ENCODE measurements at places on chromosomes 6 and 20.
A peak's percentile ranks its signal among the peaks of the same experiment; 100 is the strongest.

- DNase-seq, result no peak
Measured at GRCh38 chr20:20820104-20820503, 107.7 kb upstream of the RALGAPA2 start.

- peak; percentile 86 for DNase-seq
Measured at GRCh38 chr6:12012558-12013306, 620 bp downstream of the HIVEP1 start.

GRCh38 chr6:122548281-122548680, 61.9 kb upstream of the PKIB start:
- no peak for DNase-seq

GRCh38 chr20:63617092-63617875, 9.6 kb downstream of the GMEB2 start:
- DNase-seq, result no peak

DNA sequence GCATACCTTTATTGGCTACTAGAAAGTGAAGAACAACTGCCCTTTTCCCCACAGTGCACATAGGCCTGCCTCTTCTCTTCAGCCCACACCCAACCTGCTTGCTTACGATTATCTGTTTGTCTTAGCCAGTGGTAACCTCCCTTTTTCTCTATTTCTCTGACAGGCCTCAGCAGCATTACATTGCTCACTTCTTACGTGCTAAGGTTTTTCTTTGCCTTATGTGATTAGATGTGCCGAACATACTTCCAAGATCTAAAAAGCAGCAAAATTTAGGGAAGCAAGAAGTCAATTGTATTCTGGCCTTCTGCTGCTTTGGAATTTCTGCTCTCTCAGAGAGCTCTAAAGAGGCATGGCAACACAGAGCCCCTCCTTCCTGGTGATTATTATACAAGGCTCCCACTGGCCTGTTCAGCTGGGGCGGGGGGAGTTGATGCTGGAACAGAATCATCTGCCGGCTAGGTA, 7.0 kb downstream of the B4GALT5 start:
- no peak for DNase-seq

DNA sequence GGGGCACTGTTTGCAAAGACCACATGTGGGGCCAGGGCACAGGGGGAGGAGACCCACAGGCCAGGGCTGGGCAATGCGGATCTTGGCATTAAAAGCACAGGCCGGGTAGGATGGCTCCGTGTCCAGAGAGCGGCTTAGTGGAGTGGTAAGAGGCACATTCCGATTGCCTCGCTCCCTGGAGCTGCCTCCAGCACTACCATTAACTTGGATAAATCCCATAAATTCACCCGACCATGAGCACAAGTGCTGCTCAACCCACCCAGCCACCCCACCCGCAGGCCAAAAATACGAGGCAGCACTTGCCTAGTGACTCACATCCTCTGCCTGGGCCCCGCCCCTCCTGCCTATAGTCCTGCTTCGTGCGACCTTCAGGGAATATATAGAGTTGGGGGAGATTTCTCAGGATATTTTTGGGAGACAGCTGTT, 67.5 kb upstream of the QKI start:
- DNase-seq, result no peak

DNA sequence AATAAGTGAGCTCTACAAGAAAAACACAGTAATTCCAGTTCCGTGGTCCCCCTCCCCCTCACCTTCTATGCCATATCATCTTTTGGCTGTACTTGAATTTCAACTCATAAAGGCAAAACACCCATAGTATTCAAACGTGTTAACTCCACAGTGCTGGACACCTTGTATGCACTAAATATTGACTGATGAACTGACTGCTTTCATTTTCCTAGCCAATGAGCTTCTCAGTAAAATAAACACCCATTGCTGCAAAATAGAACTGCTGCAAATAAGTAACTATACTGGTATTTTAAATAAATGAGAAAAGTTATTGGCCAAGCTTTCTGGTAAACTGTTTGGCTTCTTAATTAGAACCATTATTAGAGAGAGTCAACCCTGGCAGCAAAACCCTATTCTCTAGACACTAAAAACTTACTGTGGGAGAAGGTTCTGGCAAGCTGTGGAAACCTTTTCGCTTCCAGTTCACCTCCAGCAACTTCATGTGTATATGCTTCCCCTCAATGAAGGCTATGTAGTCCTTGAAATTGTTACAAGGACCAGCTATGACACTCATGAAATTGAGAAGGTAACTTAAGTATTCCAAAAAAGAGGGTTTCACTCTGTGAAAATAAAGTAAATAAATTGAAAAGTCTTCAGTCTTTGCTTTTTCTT, 86.0 kb downstream of the MBOAT1 start:
- no peak for DNase-seq

GRCh38 chr6:116087437-116088027, 13.1 kb upstream of the NT5DC1 start:
- DNase-seq, result no peak

GRCh38 chr20:42742926-42743325, 446.8 kb downstream of the PTPRT start:
- no peak for DNase-seq

DNA sequence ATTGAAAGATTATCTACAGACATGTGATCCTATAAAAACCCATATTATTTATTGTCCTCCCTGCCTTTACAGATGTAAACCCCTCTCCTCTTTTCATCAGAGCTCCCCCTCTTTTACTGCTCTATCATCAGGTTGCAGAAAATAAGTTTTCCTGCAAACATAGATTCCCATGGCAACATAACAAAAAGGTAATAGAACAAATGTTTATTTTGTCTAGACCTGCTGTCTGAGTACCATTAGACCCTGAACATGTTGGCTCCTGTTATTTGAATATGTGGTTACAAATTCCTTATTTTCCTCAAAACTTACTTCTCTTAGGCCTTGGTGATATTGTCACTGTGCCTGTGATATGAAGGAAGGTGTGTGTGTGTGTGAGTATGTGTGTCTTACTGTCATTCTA, 11.5 kb downstream of the MAPK14 start:
- DNase-seq, result no peak

DNA sequence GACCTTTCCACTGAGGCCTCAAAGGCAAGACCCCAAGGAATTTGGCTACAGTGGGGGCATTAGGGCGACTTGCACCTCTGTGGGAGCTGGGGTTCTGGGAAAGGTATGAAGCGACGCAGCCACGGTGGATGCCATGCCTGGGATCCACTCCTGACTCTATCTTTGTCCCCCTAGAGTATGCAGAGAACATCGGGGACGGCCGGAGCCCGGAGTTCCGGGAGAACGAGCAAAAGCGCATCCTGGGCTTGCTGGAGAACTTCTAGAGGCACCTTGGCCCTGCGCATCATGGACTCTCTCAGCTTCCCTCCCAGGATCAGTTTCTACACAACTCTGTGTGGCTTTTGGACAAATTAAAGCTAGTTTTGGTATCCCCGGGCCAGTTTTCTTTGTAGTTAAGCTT, 31.2 kb upstream of the VSTM2L start:
- no peak for DNase-seq

GRCh38 chr6:163490826-163491577, 76.5 kb downstream of the QKI start:
- peak; percentile 15 for DNase-seq

- peak; percentile 85 for DNase-seq
Measured at GRCh38 chr6:42781796-42782688, at the start of gene BICRAL. BICRAL (plus strand) TSS chr6:42782052; CDS start chr6:42822023, 39,971 bp downstream.

GRCh38 chr20:4563534-4563933, 158.2 kb upstream of the PRND start:
- no peak for DNase-seq

DNA sequence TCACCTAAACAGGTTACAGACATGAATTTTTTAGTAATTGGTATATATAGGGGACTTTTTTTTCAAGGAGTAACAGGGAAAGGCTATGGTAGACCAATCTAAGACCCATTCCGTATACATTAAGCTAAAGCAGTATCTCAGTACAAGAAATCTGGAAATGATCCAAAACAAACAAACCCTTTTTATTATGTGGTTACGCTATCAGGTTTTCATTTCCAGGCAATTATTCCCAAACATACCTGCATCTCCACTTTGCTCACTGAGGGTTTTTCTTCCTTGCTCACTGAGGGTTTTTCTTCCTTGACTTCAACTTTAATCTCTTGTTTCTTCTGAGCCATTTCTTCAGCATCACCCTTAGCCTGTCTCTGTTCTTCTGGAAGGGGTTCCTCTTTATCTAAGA, 107.3 kb downstream of the EPB41L2 start:
- DNase-seq, result no peak

- no peak for DNase-seq
Measured at GRCh38 chr20:11540558-11540957, 377.1 kb upstream of the BTBD3 start.

DNA sequence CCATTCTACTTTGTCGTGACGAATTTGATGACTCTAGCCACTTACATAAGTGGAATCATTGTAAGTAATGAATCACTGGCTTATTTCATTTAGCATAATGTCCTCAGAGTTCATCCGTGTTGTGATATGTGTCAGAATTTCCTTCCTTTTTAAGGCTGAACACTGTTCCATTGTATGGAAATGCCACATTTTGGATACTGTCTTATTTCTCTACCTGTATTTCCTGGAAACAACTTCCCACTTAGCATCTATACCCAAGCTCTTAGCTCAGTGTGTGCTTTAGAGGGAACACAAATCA, 28.8 kb upstream of the GGTLC1 start:
- DNase-seq, result no peak

- DNase-seq, result no peak
Measured at GRCh38 chr6:40669343-40669742, 82.2 kb upstream of the LRFN2 start.

DNA sequence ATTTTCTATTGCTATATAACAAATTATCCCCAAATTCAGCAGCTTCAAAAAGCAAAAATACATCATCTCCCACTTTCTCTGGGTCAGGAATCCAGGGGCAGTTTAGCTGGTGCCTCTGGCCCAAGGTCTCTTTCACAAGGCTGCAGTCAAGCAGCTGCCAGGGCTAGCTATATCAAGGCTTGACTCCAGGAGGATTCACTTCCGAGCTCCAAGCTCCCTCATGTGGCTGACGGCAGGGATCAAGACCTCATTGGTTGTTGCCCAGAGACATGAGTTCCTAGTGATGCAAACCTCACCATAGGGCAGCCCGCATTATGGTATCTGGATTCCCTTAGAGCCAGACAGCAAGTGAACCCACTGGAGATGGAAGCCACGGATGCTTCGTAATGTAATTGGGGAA, 1.3 kb upstream of the VNN1 start:
- DNase-seq, result no peak

DNA sequence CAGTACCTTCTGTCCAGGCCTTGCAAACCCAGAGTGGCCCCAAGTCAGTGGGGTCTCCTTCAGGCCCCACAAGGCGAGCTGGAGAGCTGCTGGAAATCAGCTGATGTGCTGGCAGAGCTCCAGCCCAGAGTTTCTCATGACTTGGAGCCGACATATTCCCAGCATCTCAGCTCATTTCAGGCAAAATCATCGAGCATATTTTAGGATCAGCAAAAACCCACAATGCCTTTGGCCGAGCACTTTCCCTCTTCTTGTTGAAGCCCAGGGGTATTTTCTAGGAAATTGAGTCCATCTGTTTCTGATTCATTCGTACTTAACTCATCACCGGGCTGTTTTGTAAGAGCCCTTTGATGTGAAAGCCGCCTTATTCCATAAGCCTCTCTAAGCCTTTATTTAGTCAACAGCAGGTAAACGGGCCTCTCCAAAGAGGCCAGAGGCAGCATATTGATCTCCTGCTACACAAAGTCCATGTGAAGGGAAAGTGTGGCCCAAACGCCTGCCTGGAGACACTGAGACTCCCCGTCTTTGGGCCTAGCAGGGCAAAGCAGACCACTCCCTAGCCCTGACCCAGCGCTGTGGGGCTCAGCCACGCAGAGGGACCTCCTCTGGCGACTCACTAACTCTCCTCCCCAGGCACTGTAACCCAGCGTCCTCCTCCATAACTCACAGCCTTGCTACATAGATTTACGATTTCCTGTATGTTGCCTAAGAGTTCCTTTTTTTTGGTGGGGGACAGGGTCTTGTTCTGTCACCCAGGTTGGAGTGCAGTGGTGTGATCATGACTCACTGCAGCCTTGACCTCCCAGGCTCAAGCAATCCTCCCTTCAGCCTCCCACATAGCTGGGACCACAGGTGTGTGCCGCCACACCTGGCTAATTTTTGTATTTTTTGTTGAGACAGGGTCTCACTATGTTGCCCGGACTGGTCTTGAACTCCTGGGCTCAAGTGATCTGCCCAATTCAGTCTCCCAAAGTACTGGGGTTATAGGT, 12.1 kb upstream of the C20orf203 start:
- no peak for DNase-seq

- no peak for DNase-seq
Measured at GRCh38 chr6:108751282-108751681, 96.9 kb upstream of the ARMC2 start.

DNA sequence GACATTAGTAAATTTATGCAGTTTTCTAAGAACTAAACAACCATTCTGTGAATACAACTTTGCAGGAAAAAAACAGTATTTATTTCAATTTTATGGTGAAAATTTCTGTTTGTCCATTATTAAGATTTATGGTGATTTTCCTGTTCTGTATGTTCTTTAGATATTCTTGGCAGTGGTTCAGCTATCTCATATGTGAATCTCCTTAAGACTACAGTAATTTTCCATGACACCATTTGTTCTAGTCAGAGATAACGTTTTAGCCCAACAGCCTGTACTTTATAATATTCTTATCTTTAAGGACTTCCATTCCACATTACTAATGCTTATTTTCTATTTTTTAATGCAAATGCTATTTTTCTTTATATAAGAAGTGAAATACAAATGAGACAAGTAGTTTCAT, 504.0 kb downstream of the RFPL4B start:
- no peak for DNase-seq

DNA sequence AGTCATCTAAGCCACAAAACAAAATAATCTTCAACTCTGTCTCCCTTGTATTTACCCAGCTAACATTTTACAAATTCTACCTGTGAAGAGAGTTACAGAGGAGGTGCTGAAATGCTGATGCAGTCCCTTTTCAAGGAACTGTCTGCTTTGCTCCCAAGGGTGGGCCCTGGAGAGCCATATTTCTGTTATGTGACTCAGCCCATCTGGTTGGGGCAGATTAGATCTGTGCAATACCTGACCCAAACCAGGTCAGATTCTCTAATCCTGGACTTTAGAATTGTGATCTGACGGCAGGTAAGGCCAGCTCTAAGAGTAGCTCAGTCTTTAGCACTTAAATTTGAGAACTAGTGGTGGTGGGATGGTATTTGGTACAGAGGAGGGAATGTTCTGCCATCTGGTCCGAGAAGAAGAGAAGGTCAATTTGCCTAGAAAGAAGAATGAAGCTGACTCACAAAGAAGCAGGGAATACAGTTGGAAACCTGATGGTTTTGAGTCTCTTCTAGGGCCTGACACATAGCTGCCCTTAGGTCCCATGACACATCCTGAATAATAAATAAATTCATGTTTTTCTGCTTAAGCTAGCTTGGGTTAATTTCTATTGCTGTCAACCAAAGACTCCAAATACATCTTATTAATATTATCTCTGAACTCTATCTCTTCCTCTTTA, 8.1 kb downstream of the ZNF311 start:
- DNase-seq, result no peak

DNA sequence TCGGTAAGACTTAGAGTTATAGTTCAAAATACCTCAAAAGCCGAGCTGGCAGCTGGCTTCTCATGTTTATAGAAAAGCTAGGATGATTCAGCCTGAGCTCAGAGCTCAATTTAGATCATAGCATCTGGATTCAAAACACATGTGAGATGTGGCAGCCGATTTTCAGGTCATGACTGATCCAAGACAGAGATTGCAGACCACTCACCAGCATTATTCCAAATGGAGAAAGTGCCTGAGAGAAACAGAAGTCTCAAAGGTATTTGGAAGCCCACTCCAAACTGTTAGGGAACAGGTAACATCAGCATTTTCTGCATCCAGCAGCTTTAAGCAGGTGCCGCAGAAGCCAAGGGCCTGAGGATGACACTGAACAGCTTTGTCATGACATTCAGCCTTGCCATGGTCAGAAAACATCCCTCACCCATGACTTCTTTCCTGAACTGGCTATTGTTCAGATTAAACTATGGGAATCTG, 102.2 kb downstream of the BACH2 start:
- no peak for DNase-seq
